Mesendoderm (in vitro differentiated cells): ENCODE measurements at places on chromosomes 3 and 15.

DNA sequence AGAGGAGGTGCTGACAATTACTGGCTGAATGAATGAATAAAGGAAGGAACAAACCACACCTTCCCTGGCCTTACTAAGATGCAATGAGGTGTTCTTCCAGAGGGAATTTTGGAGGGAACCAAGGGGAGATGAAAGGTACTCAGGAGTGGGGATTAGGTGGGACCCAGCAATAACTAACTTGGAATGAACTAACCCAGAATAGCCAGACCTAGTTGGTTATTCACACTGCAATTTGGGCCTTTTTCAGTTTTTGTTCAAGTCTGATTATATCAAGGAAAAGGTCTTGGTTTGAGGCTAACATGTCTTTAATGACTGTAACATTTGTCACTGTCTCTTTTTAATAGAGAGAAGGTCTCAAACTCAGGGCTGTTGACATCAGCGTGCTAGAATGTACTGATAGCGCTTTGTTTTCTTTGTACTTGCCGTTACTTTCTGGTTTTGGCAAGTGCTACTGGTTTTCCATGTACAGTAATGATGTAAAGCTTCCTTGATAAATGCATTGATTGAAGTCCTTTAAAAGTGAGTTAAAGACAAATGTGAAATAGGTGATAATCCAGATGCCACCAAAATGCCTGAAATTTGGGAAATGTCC, 3.2 kb upstream of the PLXND1 start:
- no peak for DNase-seq

DNA sequence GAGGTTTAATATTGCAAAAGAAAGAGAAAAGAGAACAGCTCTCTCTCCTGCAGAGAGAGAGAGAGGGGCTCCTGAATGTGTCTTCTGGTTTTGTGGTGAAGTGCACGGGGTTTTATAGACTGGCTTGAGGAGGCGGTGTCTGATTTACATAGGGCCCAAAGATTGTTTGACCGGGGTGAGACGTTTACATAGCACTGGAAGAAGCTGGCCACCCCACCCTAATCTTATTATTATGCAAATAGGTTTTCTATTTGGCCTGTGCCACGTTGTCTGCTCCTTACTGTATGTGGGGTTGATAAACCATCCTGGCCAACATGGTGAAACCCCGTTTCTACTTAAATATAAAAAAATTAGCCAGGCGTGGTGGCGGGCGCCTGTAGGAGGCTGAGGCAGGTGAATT, 268.6 kb downstream of the SV2B start:
- no peak for DNase-seq

GRCh38 chr3:99817047-99817436, 620 bp upstream of the CMSS1 start:
- DNase-seq = peak; percentile 53

DNA sequence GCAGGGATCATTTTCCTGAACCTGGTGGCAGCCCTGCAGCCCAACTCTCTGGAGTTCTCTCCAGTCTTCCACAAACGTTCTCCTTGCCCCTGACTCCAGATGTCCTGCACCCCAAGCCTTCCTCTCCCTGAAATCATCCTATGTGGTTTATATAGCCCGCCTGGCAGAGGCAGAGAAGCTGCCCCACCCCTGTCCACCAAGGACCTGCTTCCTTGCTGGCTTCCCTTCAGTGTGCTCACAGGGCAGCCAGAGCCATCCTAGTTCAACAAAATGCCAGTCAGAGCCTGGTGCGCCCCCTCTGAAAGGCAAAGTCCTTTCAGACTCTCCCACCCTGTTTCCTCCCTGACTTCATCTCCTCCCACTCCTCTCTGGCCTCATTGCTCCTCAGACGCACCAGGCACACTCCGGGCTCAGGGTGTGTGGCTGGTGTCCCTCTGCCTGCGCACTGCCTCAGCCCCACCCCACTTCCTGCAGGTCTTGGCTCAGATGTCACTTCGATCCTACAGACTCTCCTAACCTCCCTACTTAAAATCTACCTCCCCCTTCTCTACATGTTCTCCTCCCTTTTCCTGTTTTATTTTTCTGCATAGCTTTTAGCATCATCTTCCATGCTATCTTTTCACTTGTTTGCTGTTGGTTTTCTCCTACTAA, 5.9 kb downstream of the KBTBD13 start:
- DNase-seq = peak; percentile 65

DNA sequence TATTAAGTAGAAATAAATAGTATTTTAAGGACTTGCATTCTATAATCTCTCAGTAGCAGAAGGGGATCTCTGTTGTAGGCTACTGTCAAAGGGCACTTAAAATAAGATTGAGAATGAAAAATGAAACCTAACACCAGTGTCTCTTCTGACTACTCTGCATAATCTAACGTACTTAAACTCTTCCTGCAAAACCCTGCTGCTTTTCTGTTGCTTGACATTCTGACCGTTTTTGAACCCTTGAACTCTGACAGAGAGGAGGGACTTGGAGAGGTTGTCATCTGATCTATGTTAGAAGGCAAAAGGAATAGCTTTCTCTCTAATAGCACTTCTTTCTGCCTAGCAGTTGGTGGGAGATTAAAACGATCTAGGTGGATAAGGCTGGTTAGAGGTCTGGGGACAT, 204.6 kb downstream of the ZIC1 start:
- no peak for DNase-seq

DNA sequence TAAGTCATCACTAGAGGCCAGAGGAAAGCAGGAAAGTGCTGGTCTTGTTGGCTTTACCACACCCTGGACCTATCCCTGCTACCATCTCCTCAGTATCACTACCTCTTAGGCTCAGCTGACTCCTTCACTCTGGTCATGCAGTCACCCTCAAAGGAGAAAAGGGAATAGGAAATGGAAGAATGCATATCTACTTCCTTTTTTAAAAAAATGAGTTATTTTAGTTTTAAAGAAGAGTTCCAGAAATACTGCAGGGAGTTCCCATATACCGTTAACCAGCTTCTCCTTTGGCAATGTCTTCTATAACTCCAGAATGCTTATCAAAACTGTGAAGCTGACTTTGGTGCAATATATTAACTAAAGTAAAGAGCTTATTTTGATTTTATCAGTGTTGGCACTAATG, 688.6 kb downstream of the DIPK2A start:
- DNase-seq = no peak

- DNase-seq = no peak
Observed at GRCh38 chr3:183239046-183239445, 14.0 kb upstream of the B3GNT5 start.

DNA sequence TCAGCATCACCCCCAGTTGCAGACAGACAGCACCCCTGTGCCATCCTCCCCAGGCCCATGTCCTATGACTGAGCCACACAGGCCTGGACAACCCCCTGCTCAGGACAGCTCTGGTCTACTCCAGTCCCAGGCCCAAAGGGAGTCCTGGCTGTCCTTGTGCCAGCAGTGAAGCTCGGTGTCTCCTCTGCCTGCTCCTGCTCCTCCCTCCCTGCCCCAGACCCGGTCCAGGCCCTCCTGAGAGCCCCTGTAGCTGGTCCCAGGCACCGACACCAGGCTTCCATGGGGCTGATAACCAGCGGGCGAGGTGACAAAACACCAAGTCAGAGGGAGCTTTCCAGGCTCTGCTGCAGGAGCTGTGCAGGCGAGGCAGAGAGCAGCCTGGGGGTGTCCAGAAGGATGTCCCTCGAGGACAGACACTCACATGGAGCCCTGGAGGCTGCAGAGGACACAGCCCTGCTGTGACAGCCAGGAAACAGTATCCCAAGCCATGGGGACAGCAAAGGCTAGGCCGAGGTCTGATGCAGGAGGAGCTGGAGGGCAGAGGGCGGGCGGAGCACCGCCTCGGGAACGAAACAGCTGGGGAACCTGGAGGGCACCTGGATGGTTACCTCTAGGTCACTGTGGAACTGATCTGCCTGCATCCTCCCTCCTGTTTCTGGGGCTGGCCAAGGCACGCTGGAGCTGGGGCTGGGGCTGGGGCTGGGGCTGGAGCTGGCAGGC, 103.8 kb upstream of the PRR20G start:
- no peak for DNase-seq

DNA sequence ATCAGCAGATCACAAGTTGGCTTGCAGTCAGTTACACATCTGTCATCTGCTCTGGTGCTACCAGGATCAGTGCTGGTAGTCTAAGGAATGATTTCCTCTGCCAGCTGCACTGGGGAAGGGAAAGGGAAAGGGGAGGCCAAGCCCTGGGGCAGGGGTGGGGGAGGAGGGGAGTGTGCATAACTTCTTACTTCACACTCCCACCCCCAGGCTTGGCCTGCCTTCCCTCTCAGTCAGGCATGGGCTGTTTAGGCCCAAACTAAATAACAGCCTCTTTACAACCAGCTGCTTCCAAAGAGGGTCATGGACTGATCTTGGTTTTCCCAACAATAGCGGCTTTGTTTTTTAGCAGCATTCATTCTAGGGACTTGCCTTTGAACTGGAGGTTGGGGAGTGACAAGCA, 86.1 kb upstream of the PSMD6 start:
- DNase-seq = peak; percentile 71

- DNase-seq = no peak
Observed at GRCh38 chr3:129056451-129057173, 4.0 kb upstream of the GP9 start.

- DNase-seq = peak; percentile 57
Observed at GRCh38 chr3:129310111-129311011, 31.7 kb downstream of the HMCES start.

DNA sequence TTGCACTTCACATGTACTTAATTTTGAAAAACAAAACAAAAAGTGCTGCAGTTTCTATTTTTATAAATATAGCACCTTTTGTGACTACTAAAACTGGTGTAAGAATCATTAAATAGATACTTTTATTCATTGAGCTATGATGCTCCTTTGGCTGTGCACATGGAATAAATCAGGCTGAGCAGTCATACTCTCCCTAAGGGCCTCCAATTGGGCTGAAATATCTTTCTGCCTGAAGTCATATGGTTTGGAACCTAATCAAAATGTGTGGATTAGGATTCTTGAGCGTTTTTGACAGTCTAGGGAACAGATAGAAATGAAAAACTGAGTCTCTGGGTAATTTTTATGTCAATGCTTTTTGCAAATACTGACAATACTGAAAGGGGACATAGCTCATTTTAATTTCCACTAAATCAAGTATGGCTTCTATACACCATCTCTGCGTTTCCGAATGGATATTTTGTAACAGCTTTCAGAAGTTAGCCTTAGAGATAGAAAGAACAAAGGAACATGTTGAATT, 392.2 kb upstream of the ROBO1 start:
- no peak for DNase-seq

- no peak for DNase-seq
Observed at GRCh38 chr15:78088773-78089080, 3.6 kb upstream of the SH2D7 start.

GRCh38 chr3:56629047-56629446, 54.0 kb downstream of the TASOR start:
- no peak for DNase-seq

DNA sequence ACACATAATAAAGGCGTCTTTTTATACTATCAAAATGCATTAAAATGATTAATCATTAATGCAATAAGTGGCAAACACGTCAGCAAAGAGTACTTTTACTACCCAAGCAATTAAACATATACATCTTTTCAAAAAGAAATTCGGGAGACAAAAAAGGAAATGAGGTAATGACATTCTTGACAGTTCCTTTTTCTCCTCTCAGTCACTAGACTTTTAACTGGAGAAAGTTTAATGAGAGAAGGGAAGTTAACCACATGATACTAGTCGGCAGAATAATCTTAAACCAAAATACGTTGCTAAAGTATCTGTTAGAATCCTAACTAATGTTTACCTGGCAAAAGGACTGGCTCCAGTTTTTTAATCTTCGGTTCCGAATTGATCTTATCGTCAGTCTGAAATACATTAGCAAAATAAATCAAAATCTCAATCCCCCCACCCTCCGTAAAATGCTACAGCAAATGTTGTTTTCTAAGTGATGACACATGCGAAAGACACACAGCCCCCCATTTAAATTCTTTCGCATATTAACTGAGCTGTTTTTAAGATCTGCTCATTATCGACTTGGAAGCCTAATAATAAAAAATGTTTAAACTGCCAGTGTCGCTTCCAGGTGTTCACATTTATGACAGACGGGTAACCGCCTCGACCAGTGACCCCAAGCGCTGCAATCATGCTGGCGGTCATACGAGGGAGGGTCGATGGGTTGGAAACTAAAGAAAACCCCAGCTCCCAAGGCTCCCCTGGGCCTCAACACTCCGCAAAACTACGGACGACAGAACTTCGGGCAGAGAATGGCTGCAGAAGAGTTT, 778 bp downstream of the MTMR10 start:
- DNase-seq = no peak

GRCh38 chr3:170752571-170753155, 117.3 kb downstream of the RPL22L1 start:
- DNase-seq = no peak

DNA sequence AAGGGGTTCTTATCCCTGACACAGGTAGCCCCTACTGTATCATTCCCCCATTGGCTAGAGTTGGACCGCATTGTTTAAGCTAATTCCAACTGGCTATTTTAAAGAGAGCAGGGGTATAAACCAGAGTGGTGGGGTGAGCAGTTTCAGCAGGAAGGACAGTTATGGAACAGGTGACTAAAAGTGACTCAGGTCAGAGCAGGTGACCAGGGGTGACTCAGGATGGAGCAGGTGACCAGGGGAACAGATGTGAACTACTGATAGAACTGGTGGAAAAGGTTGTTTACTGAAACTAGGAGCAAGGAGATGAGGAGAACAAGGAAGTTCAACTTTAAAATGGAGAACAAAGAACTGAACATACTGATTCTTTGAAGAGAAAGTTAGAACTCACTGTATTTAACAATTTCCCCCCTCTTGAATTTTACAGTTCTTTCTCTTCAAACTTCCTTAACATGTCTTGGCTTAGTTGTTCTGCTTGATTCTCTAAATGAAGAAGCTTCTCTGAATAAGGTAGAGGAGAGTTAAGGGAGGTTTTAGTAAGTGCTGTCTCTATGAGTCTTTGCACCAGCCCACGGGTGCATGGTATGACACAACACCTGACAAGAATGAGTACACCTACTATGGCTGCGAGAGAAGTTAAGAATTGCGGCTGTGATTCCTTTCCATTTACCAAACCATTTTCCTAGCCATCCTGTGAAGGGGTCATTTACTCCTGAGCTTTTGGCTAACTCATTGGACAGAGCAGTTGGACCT, 83.4 kb upstream of the WNT7A start:
- DNase-seq = no peak

DNA sequence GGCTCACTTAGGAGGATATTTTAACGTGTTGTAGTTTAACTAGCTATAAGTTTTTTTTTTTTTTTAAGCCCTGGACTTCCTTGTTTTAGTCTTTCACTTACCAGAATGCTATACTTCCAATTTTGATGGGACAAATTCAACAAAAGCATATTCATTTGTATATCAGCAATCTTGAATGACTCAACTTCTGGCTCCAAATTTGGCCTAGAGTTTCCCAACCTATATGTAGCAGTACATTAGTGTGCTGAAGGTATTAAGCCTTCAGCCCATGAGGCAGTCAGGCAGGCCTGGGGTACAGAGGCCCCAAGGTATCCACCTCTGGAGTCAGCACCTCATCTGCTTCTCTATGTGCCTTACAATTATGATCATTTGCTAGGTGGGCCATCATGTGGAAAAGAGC, 5.9 kb downstream of the PBRM1 start:
- no peak for DNase-seq

DNA sequence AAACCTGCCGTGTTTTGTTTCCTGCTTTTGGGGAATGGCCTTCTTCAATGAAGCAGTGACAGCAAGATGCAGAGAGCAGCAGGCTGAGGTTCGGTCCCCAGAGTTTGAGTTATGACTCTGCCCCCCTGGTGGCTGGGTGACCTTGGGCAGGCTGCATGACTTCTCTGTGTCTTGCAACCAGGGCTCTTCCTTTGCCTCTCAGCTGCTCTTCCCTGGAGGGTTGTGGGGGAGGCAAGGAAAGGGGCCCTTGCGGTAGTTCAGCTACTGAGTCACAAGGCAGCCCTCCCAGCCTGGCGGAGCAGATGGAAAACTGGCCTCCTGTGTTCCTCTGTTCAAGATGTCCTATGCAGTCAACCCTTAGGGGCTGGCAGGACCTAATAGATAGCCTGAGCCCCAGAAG, 17.1 kb downstream of the CTXND1 start:
- peak; percentile 58 for DNase-seq
